ENCODE measurements at places on chromosomes 13 and 19.

GRCh38 chr19:46924874-46925547 is 64.2 kb downstream of the ARHGAP35 start:
- no peak for DNase-seq

DNA sequence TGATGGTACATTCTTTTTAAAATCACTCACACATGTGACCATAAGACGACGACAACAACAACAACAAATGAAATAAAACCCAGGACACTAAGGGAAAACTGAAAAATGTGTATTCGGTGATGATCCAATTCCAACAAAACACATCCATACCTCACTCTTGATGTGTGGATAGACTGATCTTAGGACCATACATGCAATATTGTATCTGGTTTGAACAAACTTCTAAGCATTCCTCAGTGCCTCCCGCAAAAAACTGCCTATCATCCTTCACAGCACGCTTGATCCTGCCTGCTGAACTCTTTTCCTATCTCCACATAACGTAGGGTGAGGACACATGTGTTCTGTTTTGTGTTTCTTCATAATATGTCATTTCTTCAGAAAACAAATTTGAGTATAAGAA is 415.2 kb downstream of the KCTD12 start:
- no peak for DNase-seq

DNA sequence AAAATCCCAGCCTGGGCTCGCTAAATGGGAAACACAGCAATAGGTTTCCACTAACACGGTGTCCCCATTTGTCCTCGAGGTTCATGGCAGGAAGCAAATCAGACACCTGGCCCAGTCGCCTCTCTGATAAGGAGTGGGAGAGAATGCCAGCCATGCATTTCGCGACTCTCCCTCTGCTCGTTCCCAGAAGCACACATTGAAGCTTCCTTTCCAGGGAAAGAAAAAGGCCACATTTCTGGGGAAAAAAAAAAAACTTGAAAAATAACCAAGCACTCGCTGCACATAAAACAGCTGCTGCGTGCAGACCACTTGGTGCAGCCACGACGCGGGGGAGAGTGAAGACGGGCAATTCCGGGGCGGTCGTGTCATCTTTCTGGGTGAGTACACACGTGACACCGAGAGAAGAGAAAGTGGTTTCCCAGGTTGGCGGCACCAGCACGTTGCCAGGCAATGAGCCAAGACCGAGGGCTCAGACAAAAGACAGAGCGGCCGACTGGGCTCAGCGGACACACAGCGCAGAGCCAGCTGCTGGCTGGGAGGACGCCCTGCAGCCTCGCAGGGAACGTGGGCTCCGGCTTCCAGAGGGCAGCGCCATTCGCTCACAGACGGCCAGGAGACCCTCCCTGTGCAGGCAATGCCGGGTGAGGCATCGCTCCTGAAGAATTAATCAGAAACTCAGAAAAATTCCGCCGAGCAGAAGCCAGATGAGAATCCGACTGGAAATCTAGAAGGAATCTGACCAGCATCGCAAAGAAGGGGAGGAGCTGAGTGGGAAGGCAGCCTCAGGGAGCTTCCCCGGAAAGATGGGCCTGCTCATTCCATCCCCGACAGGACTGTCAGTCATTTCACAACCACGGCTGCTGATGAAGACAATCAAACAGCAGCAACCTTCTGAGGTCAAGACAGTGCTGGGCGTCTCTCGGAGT is 83.2 kb upstream of the IRS2 start:
- no peak for DNase-seq

DNA sequence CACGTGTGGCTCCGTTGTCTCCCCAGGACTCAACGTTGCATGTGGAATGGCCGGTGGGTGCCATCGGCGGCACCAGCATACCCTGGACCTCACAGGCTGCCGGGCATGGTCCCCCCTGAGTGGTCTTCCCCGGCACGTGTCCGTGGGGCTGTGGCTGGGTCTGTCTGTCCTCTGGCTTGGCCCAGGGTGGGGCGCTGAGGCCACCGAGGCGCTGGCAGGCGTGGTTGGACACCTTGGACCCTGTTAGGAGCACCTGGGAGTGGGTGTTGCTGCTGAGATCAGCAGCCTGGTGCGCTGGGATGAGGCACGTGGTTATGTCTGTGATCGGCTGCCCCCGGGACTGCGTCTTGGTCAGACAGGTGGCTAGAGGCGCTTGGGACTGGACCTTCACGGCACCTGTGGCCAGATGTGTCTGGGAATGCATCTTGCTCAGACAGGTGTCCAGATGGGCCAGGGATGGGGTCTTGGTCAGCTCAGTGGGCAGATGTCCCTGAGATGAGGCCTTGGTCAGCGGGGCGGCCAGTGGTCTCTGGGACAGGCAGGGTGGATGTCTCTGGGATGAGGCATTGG is 9.2 kb downstream of the IQCN start:
- no peak for DNase-seq

- no peak for DNase-seq
Observed at GRCh38 chr13:57409656-57410055, 221.9 kb upstream of the PCDH17 start.

- no peak for DNase-seq
Observed at GRCh38 chr13:51643105-51643881, 59.0 kb downstream of the WDFY2 start.

GRCh38 chr19:53308339-53308811 is 25.2 kb upstream of the ZNF845 start:
- DNase-seq, result peak; percentile 0

DNA sequence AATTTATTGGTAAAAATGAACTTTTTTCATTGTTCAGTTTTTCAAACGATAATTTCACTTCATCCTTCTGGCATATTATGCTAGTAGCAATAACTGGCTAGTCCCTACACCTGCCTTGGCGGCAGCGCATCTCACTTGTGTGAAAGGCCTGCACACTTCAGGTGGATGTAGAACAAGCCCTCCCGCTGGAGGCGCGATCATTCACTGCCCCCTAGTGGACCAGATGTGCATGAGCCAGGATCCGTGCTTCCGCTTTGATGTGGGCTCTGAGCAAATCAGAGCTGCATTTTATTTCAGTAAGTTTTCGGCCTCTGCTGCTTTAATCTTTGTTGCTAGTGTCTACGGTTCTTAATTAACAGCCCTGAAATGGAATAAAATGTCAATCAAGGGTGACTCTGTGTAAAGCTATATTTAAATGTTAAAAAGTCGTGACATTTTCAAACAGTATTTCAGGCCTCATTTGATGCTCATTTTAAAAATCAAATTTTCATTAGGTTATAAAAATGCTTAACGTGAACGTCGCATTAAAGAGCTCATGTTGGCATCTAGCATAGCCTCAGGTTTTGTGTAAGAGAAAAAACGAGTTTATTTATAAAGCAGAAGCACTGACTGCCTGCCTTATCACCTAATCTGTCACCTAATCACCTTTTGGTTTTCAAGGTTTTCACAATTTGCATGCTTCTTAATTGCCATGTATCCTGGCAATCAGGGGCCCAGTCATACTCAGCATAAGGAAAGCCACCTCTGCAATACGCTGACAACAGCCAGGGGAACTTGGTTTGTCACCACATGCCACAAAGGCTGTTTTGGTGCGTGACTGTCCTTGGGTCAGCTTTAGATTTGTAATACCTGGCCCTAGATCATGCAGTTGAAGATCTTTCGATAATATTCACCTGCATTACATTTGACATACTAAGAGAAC is 112.2 kb downstream of the TEX26 start:
- peak; percentile 29 for DNase-seq

DNA sequence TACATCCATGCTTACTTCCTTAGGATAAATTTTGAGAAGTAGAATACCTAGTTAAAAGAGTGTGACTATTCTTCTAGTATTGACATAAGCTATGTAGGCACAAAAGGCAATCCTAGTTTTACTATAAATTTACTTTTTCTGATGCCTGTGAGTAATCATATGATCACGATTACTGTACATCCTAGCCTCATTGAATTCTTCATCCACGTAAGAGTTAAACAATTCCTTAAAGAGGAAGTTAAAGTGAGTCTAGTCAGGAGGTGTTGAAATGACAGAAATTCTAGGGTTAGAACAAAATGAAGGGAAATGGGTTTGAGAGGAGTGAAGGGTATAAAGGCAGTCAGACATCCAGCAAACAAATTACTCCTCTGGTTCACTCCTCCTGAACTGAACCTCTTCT is at the start of gene ACOD1:
Gene ACOD1 (plus strand): TSS at position 363 of the 400 bp plus-strand sequence. CDS start 48 bp downstream, outside the sequence.
- DNase-seq, result no peak

GRCh38 chr19:49339301-49340068 is 4.3 kb downstream of the CD37 start:
- DNase-seq, result peak; percentile 39

DNA sequence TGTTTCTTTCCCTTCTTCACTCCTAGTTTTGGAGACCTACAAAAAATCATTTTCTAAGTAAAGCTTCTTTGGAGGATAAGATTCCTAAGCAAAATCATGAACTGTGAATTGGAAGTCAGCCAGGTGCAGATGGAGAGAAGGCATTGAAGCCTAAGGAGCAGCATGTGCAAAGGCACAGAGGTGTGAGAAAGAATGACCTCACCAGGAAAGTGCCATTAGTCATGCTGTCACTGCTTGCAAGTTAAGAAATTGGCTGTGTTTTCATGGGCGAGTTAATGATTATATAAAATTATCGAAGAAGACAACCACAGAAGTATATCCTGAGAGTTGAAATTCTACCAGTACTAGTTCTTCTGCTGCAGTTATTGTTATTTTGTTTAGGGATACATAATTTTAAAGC is 80.3 kb upstream of the KLHL1 start:
- DNase-seq, result no peak

GRCh38 chr13:104597546-104598180 is 1531.4 kb upstream of the SLC10A2 start:
- no peak for DNase-seq

GRCh38 chr13:107035186-107035585 is 467.2 kb upstream of the ARGLU1 start:
- DNase-seq, result no peak

DNA sequence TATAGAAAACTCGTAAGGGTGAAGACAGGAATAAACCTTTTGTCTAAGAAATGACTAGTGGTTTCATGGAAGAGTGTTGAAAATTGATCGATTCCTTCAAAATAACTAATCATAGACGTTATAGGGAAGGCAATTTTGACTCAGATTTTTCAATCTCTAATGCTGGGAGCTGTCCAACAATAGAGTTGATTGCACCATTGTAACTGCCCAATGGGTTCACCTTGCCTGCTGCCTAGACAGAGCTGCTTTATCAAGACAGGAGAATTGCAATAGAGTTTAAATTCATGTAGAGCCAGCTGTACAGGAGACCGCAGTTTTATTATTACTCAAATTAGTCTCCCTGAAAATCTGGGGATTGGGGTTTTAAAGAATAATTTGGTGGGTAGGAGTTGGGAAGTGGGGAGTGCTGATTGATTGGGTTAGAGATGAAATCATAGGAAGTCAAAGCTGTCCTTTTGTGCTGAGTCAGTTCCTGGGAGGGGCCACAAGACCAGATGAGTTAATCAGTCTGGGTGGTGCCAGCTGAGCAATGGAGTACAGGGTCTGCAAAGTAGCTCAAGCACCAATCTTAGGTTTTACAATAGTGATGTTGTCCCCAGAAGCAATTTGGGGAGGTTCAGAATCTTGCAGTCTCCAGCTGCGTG is 16.8 kb upstream of the ADGRE2 start:
- no peak for DNase-seq

DNA sequence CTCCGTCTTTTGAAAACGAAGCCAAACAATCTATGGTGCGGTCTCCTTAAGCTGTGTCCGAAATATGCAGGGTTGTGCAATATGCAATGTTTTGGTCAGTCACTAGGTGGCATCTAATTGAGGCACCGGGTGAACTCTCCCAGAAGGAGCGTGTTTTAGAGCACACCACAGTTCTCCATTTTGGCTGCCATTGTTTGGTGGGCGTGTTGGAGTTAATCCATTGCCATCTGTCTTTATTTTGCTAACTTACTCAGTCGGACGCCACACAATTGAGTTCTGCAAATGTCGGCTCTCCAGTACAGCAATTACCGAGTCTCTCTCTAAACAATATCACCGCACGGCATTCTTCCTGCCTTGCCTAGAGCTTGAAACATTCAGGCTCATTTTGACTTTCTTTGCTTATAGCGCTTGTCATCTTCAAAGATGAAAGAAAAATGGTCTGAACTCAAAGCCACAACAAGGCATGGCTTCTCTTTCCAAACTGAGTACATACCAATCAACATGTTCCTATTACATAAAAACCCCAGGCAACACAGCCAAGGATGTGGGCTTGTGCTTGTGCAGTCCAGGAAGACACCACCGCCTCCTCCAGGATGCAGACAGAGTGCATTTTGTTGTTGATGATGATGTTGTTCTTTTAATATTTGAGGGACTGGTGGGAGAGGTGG is 182.0 kb upstream of the SERP2 start:
- no peak for DNase-seq

- DNase-seq, result no peak
Observed at GRCh38 chr13:99892196-99892613, 79.4 kb downstream of the ZIC5 start.

- no peak for DNase-seq
Observed at GRCh38 chr13:51494156-51494555, 41.3 kb upstream of the INTS6 start.

DNA sequence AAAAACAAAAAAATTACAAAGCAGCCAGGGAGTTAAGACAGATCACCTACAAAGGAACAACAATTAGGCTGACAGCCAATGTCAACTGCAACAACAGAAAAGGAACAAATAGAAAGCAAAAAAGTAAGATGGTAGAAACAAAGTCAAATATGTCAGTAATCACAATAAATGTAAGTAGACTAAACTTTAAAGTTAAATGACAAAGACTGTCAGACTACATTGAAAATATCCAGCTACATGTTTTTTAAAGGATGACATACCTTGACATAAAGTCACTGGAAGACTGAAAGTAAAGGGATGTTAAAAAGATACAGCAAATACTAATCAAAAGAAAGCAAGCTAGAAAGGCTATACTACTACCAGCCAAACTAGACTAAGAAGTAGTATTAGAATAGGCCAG is 14.9 kb downstream of the TMEM161A start:
- DNase-seq, result no peak

DNA sequence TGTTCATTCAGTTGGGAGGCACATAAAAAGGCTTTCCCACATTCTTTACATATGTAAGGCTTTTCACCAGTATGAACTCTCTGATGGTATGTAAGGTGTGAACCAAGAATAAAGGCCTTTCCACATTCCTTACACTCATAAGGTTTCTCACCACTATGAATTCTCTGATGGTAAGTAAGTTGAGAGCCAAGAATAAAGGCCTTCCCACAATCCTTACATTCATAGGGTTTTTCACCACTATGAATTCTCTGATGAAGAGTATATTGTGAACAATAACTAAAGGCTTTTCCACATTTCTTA is 29.3 kb downstream of the ZNF571 start:
- no peak for DNase-seq

GRCh38 chr13:66348745-66349690 is 881.1 kb downstream of the PCDH9 start:
- peak; percentile 30 for DNase-seq

GRCh38 chr13:85277748-85278147 is 521.5 kb downstream of the SLITRK6 start:
- no peak for DNase-seq

GRCh38 chr13:50713523-50714248 is 129.8 kb downstream of the DLEU7 start:
- DNase-seq, result no peak

GRCh38 chr19:6849876-6850275 is 37.5 kb upstream of the ADGRE1 start:
- no peak for DNase-seq

GRCh38 chr13:32622827-32623226 is 36.6 kb downstream of the PDS5B start:
- no peak for DNase-seq

- no peak for DNase-seq
Observed at GRCh38 chr13:112880976-112881540, 88.0 kb upstream of the MCF2L start.

- no peak for DNase-seq
Observed at GRCh38 chr19:4598712-4599111, 39.2 kb upstream of the SEMA6B start.
